Stimulated activated CD8-positive, alpha-beta memory T cell treated with anti-CD3 and anti-CD28 coated beads, Interleukin-7, amount 100 ng/mL, for 4 hours (primary cell): ENCODE measurements at places on chromosomes 13 and 19.

GRCh38 chr13:79463604-79464003 lies 17.4 kb upstream of the NDFIP2 start:
- no peak for DNase-seq

- DNase-seq: no peak
Measured at GRCh38 chr19:8531470-8531869, 17.5 kb upstream of the ZNF414 start.

GRCh38 chr13:113876346-113877148 lies 12.7 kb upstream of the GAS6 start:
- DNase-seq: no peak

- DNase-seq: peak; percentile 44
Measured at GRCh38 chr19:46428239-46429135, at the start of gene PNMA8C. Gene PNMA8C (minus strand): TSS chr19:46428936. CDS start chr19:46428359, 577 bp downstream.

- no peak for DNase-seq
Measured at GRCh38 chr19:4439243-4439642, 18.4 kb downstream of the UBXN6 start.

- DNase-seq: no peak
Measured at GRCh38 chr13:44153496-44153895, 220.1 kb upstream of the SERP2 start.

GRCh38 chr19:40365613-40366401 lies 17.3 kb downstream of the PLD3 start:
- DNase-seq: peak; percentile 32

GRCh38 chr13:30294004-30294403 lies 13.3 kb downstream of the KATNAL1 start:
- DNase-seq: no peak

DNA sequence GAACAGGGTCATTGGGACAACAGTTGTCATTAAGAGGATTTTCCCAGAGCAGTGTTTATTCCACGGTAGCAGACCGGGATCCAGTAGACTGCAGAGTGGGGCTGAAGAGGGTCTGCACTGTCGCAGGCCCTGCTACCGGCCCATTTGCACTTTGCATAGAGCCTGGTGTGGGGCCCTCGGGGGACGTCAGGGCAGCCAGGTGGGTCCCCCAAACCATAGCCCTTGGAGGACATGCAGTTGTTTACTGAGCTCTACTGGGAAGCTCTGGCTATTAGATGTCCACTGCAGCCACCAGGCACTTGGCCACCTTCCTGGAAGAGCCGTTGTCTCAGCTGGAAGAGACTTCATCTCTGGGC lies 45.8 kb downstream of the SLC7A9 start:
- no peak for DNase-seq

- DNase-seq: no peak
Measured at GRCh38 chr19:4390567-4391305, 9.6 kb downstream of the SH3GL1 start.

- DNase-seq: no peak
Measured at GRCh38 chr13:24308068-24308445, 1.3 kb upstream of the C1QTNF9 start.

DNA sequence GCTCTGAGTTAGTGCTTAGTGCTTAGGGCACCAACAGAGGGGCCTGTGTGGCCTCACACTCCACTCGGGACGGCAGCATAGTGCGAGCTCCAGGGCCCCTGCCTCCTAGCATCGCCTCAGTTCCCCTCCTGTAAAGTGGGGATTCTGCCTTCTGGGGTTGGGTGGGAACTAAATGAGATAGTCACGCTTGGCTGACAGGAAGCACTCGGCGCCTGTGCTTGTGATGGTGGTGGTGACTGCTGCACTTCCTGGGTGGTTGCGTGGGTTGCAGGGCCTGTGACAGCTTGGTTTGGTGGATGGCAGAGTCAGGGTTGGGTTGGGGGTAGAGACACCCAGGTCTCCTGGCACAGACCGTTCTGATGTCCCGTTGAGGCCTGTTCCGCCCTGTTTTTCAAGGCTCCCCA lies 7.7 kb downstream of the PLEKHF1 start:
- peak; percentile 85 for DNase-seq

GRCh38 chr19:53874606-53874990 lies 6.9 kb downstream of the MYADM start:
- no peak for DNase-seq

DNA sequence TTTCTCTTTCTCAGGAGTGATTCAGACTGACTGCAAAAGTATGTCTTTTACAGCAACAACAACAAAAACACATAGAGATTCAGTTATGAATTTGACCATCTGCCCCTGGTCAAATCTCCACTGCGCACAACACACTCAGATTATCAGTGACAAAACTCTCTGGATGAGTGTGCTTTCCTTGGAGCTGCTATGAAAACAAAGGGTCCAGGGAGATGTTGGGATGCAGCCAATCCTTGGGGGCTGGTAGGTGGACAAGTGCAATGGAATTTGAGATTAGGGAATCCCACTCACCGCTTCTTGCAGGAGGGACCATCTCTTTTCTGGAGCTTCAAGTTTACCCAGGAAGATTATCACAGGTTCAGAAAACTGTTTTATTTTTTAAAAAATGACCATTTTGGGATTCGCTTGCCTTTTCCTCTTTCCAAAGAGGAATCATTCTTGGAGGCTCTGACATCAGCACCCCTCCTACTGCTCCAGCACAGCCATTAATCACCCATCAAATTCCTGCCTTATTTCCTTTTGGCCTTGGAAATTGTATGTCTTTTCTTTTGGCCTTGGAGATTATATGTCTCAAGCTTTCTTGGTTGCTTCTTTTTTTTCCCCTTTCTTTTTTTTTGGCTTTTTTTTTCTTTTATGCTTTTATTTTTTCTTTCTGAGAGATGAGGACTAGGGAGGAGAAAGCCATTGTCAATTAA lies 311.8 kb downstream of the TSHZ3 start:
- DNase-seq: no peak

DNA sequence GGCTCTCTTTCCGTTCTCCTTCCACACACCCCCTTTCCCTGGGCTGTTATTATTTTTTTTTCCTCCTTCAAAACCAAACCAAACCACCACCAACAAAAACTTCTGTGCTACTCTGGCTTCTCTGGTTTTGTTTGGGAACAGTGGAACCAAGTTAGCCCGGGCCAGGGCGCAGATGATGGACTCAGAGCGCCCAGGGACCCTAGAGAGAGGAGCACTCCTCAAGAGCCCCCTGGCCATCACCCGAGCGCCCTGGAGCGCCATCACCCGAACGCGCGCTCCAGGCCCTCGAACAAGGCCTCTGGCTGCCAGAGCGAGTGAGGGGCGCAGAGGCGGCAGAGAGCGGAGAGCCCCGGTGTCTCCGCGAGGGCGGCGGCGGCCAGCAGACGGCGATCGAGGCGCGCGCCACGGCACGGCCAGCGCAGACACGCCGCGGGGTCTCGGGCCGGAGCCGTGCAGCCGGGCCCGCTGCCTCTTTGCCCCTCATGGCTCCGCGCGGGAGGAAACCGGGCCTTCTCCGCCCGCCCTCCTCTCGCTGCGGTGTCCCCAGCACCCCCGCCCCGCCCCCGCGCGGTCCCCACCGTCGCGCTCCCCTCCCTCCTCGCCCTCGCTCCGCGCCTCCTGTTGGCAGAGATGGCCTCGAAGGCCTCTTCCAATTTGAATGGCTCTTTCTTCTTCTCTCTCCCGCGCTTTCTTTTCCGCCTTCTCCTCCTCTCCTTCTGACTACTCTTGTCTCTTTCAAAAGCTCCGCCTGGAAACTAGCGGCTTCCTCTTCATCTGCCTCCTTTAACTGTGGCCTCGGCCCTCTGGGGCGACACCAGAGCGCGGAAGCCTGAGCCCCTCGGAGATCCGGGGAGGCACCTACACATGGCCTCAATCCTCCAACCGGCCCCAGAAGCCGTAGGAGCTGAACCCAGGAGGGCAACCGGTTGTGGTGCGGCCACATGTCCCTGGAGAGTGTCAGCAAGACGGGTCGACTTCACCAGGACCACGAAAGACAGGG lies 4.1 kb upstream of the SOX1 start:
- no peak for DNase-seq

DNA sequence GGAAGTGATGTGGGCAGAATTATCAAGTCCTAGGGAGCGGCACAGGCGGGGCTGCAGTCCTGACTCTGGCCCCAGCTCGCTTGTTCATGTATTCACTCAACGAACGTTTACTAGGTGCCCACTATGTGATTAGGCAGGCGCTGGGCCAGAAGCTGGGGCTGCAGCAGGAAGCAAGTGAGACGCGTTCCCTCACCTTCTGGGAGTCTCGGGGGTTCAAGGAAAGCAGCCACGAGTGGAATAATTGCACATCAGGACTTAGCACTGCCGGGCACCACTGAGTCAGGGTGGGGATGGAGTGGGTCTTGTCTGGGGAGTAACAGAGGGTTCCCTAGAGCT lies 2.5 kb upstream of the LMTK3 start:
- no peak for DNase-seq

GRCh38 chr19:29965492-29965891 lies 23.5 kb downstream of the URI1 start:
- DNase-seq: no peak

DNA sequence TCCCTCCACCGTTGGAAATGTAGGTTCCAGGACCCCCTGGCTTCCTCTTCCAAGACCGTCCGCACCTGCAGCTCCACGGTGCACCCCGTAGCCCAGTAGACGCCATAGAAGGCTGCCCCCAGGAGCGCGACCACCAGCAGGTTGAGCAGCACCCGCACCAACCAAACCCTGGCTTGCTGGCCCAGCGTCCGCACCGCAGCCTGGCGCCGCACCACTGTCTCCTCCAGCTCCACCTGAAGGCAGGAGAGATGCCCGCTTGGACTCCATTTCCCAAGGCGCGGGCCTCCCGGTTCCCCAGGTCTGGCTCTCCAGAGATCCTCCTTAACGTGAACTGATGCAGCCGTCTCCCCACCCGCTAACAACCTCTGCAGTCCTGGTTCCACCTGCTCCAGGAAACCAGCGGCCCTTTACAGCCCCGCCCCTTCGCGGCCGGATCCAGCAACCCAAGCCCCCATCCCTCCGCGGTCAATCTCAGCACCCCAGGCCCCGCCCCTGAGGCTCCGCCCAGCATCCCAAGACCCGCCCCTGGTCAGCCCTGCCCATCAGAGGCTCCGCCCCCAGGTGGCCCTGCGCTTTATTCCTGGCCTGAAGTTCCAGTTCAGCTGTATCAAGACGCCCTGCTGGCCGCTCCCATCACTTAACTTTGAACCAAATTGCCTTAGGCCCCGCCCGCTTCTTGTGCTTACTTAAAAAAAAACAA lies 5.0 kb upstream of the LENG1 start:
- DNase-seq: peak; percentile 39

DNA sequence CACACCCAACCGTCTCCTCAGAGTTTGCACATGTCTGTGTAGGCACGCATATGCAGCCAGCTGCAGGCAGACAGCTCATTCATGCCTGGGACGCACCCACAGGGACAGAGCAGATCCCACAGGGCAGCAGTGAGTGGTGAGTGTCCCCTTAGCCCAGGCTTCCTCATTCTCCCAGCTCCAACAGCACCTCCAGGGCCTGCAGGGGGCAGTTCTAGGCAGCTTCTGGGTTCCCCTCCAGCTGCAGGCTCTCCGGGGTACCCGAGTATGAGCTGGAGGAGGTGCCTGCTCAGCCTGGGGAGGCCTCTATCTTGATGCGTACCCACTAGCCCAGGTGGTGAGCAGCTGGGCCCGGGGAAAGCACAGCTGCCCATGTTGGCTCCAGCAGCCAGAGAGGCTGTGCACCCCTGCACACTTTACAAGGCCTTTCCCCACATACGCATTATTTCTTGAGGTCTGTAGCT lies 1.3 kb upstream of the SHANK1 start:
- no peak for DNase-seq

DNA sequence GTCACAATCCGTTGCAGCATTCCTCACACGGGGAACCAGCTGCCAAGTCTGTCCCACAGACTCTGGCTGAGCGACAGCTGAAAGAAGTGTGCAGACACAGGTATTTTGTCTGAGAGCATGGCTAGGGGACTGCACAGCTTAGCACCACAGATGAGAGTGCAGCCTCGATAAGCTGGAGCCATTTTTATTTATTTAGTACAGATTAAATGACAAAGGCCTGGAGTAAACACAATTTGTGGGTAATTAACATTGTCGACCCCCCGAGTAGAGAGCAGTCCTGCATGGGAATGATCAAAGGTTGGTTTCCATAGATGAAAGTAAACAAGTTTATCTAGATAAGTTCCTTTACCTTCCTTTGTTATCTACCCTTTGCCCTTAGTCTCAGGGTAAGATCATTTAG lies 836.2 kb downstream of the DACH1 start:
- DNase-seq: no peak

GRCh38 chr13:110637747-110638146 lies 22.4 kb downstream of the NAXD start:
- no peak for DNase-seq

DNA sequence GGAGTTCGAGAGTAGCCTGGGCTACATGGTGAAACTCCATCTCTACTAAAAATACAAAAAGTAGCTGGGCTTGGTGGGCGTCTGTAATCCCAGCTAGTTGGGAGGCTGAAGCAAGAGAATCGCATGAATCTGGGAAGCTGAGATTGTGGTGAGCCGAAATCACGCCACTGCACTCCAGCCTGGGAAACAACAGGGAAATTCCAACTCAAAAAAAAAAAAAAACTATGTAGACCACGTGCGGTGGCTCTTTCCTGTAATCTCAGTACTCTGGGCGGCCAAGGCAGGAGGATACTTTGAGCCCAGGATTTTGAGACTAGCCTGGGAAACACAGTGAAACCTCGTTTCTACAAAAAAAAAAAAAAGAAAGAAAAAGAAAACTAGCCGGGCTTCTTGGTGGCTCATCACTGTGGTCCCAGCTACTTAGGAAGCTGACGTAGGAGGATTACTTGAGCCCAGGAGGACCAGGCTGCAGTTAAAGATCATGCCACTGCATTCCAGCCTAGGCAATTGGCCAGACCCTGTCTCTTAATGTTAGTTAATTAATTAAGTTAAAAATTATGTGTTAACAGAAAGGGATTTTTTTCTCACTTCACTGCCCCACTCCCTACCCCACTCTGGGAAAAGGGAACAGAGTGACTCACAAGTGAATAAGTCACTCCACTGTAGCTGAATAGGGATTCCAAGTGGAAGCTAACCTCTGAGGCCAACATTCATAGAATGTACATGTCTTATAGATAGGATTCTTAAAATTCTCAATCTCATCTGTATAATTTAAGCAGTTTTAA lies 2.2 kb downstream of the ZNF83 start:
- DNase-seq: no peak

- no peak for DNase-seq
Measured at GRCh38 chr13:73776151-73776785, 357.9 kb downstream of the KLF12 start.

- DNase-seq: no peak
Measured at GRCh38 chr19:38878575-38879399, 712 bp upstream of the RINL start.

GRCh38 chr19:17985037-17985818 lies 18.3 kb downstream of the KCNN1 start:
- no peak for DNase-seq

- no peak for DNase-seq
Measured at GRCh38 chr13:66509175-66509574, 721.0 kb downstream of the PCDH9 start.
